ENCODE measurements at places on chromosomes 16 and 17.
A peak's percentile ranks its signal among the peaks of the same experiment; 100 is the strongest.

- DNase-seq, result no peak
These were observed 71.3 kb downstream of the SREBF1 start for GRCh38 chr17:17765359-17766076.

- peak; percentile 71 for DNase-seq
These were observed 17.1 kb upstream of the CPSF4L start for GRCh38 chr17:73278465-73279453.

GRCh38 chr16:21611198-21611555, 11.8 kb downstream of the METTL9 start:
- peak; percentile 52 for DNase-seq

GRCh38 chr16:72924537-72924926, 123.4 kb downstream of the ZFHX3 start:
- DNase-seq, result no peak

GRCh38 chr17:79248843-79249493, 174.3 kb downstream of the ENGASE start:
- no peak for DNase-seq

GRCh38 chr16:65618333-65618732, 496.5 kb upstream of the CDH11 start:
- no peak for DNase-seq

DNA sequence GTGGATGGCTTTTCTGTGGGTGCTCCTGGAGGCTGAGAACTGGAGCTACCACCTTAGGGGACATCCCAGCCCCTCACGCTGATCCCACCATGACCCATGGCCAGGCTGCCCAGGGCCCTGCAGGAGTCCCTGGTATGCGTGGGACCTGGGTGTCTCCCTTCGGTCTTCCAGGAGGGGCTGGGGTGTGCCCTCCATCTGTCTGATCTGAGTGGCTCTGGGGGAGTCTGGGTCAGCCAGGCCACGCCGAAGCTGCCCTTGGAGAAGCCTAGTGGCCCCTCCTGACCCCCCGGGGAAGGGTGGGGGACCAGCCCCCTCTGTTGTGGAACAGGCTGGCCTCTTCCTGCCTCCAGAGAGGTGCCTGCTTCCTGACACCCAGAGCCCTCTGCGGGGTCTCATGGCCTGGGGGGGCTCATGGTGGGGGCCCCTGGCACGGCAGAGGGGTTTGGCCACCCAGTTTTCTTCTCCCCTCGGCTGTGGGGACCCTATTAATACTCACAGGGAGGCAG, 10.7 kb downstream of the BAIAP2 start:
- no peak for DNase-seq

- DNase-seq, result peak; percentile 28
These were observed 78.0 kb upstream of the ZNF750 start for GRCh38 chr17:82917699-82918345.

DNA sequence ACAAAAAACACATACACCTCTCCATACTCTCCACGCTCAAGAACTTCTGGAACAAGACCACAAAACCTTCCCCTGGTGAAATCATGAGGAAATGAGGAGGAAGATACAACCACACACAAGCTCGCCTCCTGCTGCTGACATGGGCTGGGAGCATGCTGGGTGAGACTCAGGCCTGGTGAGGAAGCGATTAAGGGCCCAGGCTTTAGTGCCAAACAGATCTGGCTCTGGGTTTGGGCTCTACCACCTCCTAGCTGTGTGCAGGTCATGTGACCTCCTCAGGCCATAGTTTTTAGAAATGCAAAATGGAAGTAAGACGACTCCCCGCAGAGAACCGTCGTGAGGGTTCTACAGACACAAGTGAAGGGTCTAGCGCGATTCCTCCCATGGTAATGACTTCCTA, 41.3 kb downstream of the VAC14 start:
- no peak for DNase-seq

DNA sequence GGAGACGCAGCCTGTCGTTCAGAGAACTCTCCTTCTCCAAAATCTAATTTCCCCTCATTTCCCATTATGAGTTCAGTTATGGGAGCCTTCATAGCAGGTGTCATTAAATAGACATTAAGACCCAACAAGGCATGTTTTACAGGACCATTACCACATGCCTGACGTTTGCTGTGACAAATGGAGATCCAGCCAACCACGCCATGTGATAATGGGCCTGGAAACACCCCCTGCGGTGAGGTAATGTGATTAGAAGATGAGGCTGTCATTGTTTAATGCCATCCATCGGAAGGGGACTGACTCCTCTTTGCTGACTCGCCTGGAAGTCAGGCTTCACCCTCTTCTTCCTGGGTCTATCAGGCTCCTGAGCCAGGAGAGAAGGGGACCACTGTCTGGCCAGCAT, 76.9 kb downstream of the WSCD1 start:
- no peak for DNase-seq

GRCh38 chr16:86604436-86605193, 26.3 kb downstream of the FOXL1 start:
- DNase-seq, result no peak

GRCh38 chr16:68420366-68420942, 27.9 kb downstream of the SMPD3 start:
- no peak for DNase-seq

GRCh38 chr16:65481956-65482355, 360.1 kb upstream of the CDH11 start:
- DNase-seq, result no peak

DNA sequence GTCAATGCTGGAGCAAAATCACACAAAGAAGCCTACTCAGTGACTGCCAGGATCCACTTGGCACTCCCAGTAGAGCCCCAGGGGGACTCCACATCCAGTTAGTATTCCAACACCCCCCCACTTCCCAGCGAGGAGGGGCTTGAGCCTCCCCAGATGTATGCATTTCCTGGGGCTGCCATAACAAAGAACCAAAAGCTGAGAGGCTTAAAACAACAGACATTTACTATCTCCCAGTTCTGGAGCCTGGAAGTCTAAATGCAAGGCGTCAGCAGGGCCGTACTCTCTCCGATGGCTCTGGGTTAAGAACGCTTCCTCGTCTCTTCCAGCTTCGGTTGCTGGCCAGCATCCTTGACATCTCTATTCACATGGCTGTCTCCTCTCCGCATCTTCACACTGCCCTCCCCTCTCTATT, 23.0 kb upstream of the GNA13 start:
- DNase-seq, result no peak

- DNase-seq, result no peak
These were observed 39.0 kb downstream of the NEUROD2 start for GRCh38 chr17:39568702-39569101.

DNA sequence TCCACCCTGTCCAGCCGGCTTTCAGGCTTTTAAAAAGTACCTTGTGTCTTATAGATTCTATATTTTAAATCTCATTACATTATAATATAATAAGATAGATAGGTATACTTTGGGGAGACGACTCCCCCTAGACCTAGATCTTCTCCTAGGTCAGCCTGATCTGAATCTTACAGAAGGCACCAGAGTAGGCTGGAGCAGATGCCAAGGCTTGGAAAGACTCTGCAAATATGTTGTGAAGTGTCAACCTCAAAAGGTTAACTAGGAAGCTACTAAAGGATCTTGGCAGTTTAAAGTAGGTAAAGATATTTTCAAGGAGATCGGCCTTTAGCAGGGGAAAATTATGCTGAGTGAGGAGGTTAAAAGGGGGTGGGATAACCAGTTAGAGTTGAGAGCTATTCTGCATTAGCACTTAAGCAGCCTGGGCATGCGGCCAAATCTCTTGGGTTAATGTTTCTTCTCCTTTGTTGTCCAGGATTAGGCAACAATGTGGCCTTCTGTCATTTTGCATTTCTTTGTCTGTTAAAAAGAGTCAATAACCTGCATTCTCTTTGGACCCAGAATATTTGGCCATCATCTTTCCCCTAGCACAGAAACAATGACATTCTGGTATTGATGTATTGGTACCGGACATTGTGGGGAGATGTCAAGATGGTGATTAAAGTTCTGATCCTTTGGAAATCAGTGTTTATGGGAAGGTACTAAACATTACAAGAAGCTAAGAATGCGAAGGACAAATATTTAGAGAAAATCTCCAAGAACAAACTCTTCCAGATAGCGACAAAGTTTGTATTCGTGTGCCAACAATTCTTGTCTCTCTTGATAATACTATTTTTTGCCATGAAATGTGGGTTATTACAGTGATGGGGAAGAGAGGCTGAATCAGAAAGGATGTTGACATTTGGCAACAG, 51.2 kb upstream of the DHX40 start:
- peak; percentile 70 for DNase-seq

GRCh38 chr17:36846410-36847292, 90.6 kb upstream of the LHX1 start:
- no peak for DNase-seq

DNA sequence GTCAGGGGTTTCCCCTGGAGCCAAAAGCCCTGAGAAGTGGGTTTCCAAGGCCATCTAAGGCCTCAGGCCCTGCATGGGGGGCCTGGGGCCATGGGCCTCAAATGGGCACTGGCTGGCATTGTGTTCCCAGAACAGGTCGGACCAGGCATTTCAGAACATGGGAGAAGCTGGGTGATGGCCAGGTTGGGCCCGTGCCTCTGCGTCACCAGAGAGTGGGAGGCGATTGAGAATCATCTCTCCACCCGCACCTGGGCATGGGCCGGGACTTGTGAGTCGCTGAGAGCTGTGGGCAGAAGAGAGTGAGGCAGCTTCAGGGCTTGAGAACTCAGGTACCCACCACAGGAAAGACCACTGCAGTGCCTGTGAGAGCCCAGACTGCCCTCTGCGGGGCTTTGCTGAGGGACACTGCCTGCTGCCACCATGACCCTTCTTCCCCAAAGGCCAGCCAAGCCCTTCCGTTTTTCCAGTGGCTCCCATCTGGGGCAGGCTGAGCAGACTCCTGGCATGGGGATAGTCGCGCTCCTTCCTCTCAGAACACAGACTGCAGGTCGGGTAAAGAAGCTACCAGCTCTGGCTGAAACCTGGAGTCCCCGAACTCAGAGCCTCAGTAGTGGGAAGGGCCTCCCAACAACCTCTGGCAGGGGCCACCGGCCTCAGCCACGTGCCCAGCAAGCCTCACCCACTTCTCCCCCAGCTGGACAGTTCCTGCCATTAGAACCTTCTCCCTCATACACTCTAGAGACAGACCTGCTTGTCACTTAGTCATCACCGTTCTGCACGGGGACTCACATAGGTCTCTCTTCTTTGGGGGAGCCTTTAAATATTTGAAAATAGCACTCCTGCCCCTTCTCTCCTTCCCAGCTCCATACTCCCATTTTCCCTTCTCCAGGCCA, 1.6 kb downstream of the RAB11FIP4 start:
- no peak for DNase-seq

DNA sequence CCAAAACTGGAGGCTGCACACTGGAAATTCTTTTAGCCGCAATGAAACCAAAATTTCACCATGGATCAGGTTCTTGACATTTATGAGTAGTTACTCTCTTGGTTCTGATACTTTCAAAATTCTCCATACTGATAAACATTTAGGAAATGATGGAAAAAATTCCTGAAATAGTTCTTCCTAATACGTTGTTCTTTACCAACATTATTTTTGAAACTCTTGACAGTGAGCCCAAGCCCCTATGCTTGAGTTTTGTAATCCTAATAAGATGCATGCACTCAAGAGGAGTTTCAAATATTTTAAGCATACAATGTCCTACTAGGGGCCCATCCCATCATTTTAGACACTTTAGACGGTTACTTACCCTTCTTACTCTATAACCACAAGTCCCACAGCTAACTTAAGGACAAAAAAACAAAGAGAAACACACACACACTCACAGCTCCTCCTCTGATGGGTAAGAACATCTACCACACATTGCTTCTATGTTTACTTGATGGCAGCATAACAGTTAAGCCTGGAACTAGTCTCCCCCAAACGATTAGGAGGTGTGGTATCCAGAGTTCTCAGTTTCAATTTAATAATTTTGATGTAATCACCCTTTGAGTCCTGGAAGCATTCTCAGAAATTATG, 3.7 kb downstream of the VEZF1 start:
- DNase-seq, result peak; percentile 65

DNA sequence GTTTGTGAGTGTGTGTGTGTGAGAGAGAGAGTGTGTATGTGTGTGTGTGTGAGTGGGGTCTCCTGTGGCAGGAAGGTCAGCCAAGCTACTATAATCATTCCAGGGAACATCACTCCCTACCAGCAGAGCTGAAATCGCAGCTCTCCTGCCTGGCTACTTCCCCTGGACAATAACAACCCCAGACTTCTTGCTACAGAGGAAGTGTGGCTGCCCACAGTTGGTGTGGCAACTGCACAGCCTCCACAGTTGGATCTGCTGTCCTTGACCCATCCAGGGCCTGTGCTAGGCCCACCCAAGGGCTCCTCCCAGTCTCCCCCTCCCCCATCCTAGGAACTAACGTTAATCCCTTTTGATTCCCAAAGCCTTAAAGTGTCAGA, 1.5 kb downstream of the SLC13A5 start:
- DNase-seq, result no peak

GRCh38 chr16:4158143-4159093, 42.2 kb upstream of the ADCY9 start:
- no peak for DNase-seq

DNA sequence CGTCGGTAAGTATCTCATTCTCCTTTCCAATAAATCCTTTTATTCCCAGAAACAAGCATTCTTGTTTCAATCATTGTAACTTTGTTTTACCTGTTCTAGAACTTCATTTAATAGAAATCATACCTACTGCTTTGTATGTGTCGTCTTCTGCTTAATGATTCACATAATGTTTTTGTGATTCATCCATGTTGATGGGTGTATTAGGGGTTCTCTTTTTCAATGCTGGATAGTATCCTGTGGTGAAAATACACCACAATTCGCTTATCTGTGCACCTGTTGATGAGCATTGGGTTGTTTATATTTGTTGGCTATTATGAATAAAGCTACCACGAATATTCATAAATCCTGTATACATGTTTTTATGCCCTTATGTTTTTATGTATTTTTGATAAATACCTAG, 703.2 kb downstream of the MAF start:
- no peak for DNase-seq

- no peak for DNase-seq
These were observed 33.3 kb upstream of the RGS9 start for GRCh38 chr17:65103896-65104295.

- DNase-seq, result no peak
These were observed 30.4 kb upstream of the DHX8 start for GRCh38 chr17:43453331-43453812.

DNA sequence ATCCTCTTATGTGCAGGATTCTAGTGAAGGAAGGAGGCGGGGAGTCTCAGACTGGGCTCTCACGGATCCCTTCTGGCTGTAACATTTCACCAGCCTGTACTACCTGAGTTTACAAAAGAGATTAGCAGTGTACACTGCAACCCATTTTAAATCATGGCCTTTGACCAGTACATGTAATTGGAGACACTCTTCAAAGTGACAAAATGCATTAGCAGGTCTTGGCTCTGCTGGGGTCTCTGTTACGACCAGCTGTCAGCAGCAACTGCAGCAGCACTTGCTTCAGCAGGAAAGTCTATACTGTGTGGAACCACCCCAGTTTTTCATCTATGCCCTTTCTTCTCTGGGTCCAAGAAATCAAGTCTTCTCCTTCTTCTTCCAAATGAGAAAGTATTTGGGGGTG, 322.8 kb upstream of the ASIC2 start:
- DNase-seq, result no peak

Data from fibroblast of the aortic adventitia (primary cell).